Stimulated activated CD4-positive, alpha-beta T cell treated with anti-CD3 and anti-CD28 coated beads, Interleukin-15, amount 100 ng/mL, for 1 hour (primary cell): ENCODE measurements at places on chromosomes 2 and 18.

GRCh38 chr2:179354739-179355537 lies 90.3 kb upstream of the SESTD1 start:
- no peak for DNase-seq

GRCh38 chr2:72947952-72948830 lies 30.9 kb downstream of the EMX1 start:
- no peak for DNase-seq

GRCh38 chr2:171531836-171532450 lies 9.7 kb downstream of the CYBRD1 start:
- DNase-seq = no peak

GRCh38 chr18:5693699-5694294 lies 150.0 kb upstream of the EPB41L3 start:
- no peak for DNase-seq

DNA sequence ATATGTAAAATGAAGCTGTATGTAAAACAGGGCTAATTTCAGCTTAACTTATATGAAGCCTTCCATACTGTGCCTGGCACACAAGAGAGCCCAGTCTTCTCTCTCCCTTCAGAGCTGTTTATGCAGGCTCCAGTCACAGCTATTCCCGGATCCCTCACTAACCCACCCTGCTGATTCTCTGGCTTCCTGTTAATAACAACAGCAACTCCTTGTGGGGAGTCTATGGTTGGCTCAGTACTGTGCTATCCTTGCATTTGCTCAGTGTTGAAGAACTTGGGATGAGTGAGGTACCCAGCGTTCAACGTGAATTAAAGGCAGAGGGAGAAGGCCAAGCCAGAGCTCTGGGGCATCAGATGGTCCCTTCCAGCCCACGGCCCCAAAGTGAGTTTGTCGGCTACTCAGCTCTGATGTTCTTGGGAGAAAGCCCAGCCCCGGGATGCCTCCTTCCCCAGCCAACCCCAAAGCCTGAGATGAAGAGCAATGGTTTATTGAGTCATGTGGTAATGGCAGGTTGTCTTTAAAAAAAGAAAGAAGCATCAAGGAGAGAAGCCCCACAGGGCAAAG lies 43.2 kb downstream of the PSD4 start:
- DNase-seq = no peak

- DNase-seq = no peak
Observed at GRCh38 chr2:145323512-145323911, 803.6 kb upstream of the ZEB2 start.

DNA sequence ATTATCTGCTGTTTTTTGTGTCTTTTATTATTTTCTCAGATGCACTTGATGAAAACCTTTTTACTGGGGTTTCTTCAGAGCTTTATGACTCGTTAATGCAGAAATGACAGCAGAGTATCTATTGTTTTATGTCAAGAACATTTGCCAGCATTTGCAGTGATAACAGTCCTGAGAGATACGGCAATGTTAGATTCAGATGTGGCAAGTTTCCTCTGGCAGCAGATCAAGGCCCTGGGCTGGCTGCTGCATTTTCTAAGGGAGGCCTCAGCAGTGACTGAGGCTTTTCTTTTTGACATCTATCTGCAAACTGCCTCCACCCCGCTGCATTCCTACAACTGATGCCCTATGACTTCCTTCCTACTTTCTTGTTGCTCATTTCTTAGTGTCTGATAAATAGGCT lies 40.2 kb downstream of the EFEMP1 start:
- DNase-seq = no peak

DNA sequence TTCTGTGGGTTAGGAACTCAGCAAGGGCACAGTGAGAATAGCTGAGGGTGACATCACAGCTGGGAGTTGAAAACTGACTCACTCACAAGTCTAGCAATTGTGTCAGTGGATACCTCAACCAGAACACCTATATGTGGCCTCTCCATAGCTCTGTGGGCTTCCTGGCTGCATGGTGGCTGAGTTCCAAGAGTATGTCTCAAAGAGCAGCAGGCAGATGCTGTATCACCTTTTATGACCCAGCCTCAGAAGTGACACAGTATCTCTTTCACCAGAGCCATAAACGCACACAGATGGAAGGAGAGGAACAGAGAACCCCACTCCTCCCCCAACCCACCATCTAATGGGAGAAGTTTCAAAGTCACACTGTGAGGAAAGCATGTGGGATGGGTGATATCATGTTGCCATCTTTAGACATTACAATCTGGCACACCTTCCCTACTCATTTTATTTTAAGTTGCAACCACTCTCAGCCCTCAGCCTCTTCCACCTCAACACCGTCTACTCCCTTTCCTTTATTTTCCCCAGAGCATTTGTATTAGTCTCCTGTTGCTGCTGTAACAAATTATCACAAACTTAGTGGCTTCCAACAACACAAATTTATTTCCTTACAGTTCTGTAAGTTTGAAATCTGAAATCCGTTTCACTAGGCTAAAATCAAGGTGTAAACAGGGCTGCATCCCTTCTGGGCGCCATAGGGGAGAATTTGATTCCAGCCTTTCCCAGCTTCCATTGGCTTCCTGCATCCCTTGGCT lies 134.6 kb upstream of the SPATS2L start:
- no peak for DNase-seq

- DNase-seq = no peak
Observed at GRCh38 chr2:174967691-174968260, 37.4 kb downstream of the CHN1 start.

GRCh38 chr2:121519153-121519552 lies 11.5 kb upstream of the RNU4ATAC start:
- DNase-seq = no peak

- no peak for DNase-seq
Observed at GRCh38 chr2:28052691-28053090, 162.2 kb downstream of the BABAM2 start.
